ENCODE measurements at places on chromosomes 2 and 18.
A peak's percentile ranks its signal among the peaks of the same experiment; 100 is the strongest.

- no peak for DNase-seq
These were observed 162.2 kb upstream of the BCL2L11 start for GRCh38 chr2:110958346-110959119.

- no peak for DNase-seq
These were observed 35.7 kb downstream of the WDR43 start for GRCh38 chr2:28930205-28930604.

- DNase-seq: no peak
These were observed 219.4 kb upstream of the REV1 start for GRCh38 chr2:99709229-99709628.

- no peak for DNase-seq
These were observed 291.2 kb upstream of the LRP1B start for GRCh38 chr2:142422041-142422440.

DNA sequence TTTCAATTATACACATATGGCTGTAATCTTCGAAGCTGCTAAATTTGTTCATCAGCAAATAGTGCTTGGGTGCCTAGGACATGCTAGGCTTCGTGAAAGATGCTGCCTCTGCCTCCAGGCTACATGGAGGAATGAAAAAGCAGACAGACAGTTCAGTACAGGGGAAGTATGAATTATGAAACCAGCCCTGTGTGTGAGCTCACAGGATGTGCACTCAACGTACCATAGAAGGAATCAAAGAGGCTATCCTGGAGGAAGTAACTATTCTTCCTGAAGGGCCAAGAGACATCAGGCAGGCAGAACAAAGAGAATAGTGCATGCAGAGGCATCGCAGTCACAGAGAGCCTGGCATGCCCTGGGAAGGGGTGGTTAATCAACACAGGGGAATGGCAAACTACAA, 61.4 kb downstream of the DYM start:
- no peak for DNase-seq

- no peak for DNase-seq
These were observed 145.8 kb downstream of the TRIB2 start for GRCh38 chr2:12862541-12862940.

- no peak for DNase-seq
These were observed 126.0 kb downstream of the MEP1B start for GRCh38 chr18:32315881-32316280.

DNA sequence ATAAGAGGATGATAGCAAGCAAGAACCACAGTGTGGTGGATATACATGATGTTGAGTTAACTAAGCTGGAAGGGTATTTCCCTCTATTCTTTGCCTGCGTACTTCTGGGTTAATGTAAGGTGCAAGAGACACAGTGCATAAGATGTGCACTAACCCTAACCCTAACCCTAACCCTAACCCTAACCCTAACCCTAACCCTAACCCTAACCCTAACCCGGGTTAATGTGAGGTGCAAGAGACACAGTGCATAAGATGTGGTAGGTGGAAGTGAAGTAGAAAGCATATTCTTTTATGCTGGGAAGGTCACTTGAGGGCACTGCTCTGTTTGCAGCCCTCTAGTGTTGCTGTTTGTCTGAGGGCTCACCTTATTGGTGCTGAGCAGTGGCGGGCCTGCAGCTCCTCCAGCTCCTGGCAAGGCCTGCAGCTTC, 181.5 kb upstream of the ITGA4 start:
- no peak for DNase-seq

GRCh38 chr2:13005761-13006335, 289.1 kb downstream of the TRIB2 start:
- no peak for DNase-seq

GRCh38 chr2:1758774-1759610, 14.7 kb upstream of the PXDN start:
- DNase-seq: no peak

DNA sequence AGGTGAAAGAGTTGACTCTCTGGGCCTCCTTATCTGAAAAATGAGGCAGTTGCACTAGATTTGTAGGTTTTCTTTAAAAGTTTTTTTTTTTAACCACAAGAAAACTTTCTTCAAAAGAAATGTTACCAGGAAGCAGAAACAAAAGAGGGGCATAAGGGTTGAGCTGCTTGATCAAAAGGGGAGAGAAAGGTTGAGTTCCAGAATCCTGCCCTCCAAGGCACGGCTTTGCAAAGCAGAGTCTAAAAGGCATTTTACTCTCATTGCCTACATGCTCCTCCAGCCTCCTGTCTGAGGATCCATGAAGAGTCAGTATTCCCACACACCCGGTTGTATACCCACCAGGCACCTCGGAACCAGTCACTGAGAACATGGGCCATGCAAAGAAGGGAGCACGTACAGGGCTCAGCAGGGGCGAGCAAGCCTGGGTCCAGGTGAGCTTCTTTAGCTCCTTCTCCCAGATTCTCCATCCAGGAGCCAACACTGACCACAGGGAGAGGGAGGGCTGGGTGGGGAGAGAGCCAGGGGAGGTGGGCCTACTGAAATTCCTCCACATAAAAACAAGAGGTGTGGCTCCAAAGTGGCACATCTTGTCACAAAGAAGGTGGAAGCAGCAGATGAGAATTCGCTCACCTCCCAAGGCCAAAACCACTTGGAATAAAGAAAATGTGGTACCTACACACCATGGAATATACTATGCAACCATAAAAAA, 116.0 kb upstream of the EPC2 start:
- DNase-seq: no peak

DNA sequence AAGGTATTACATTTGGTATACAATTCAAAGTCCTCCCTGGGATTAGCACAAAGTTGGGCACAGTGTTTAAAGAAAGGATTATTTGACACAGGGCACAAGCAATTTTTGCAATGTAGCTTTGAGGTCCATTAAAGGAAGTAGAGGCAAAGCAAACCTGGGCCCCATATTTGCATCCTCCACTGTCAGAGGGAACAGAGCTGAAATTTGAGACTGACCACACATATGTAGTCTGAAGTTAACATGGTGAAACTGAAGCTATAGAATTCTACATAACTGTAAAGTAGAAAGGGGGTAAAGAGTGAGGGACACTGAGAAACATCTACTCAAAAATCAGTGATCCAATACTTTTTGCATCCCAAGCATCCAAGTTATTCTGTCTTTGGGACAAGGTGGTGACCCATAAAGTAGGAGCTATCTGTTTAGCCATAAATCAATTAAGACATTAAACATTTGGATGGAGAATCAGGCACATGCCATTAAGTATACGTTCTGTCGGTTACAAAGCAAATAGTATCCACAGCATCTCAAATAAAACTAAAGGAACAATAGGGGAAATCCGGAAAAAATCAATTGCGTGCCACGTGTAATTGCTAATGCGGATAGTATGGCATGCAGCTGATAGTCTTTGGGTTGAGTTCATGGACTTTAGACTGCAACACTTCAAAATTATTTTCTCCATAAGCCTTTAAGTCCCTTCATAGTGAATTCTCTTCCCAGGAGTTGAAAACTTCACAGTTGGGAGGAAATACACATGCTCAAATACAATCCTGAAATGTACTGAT, 72.6 kb downstream of the PLEKHM3 start:
- DNase-seq: no peak

DNA sequence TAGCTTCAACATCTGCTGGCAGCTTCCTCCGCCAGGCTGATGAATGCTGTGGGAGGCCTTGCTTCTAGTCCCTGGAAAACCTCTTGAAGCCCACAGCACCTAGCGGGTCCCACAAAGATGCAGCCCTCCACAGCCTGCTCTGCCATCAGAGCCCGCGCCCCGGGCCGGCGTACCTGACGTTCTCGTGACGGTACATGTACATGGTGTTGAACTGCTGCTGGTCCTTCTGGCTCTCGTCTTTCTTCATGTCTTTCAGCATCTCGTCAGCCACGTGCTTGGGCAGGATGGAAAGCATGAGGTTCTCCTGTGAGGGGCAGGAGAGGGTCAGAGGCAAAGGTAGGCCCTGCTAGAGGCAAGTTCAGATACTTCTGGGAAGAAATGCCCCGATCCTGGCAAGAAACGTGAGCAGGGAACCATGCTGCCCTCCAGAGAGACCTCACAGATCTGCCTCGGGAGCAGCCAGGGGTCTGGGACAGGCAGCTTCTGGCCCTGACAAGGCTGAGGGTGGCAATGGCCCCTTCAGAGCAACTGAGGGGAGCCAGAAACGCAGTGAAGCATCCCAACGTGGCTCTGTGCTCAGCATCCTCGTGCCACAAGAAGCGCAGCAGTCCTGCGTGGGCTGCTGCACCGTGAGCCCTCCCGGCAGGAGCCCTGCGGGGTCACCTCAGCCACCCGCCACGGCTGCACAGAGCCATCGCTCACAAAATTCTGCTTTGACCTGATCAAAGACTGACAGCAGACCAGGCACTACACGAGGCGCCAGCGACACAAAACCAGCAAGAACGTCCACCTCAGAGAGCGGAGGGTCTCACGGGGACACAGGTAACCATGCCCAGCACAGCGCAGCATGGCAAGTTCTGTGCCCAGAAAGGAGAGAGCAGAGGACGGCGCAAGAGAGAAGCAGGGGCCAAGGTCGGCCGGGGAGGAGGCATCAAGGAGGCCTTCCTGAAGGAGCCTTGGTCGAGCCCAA, 49.1 kb downstream of the CENPO start:
- DNase-seq: no peak

DNA sequence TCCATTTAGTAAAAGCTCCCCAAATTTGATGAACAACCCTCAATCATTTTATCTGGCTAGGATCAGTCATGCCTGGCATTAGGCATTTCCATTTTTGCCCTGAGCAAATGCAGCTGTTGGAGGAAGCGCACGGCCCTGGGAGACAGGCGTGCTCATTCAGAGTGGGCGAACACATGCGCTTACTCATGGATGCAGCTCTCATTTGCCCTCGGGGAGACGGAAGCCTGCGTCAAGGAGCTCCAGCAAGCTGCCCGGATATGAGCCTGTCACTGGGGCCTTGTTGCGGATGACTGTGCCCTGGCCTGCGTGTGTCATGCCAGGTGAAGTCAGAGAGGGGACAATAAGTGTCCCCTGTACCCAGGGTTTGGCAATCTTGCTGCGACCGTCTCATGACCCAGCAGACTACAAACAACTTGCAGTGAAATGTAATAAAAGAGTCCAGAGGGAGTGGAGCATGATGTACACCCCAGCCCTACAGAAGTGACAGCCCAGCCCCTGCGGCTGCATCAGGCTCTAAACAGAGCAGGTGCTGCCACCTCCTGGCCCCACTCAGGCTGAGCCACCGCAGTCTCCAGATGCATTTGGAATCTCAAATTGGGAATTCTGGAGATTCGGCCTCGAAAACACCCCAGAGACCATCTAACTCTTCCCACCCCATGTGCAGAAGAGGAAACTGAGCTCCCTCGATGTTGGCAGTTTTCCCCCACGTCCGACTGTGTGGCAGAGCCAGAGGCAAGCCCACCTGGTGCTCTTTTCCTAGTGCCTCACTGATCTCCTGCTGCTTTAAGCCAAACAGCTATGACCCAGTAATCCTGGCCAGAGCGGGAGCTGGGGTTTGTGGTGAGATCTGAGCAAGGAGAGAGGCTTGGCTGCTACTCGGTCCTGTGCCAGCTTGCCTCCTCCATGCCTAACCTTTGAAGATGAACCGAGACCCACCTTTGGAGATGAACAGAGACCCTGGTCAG, 105.0 kb upstream of the ALK start:
- no peak for DNase-seq

DNA sequence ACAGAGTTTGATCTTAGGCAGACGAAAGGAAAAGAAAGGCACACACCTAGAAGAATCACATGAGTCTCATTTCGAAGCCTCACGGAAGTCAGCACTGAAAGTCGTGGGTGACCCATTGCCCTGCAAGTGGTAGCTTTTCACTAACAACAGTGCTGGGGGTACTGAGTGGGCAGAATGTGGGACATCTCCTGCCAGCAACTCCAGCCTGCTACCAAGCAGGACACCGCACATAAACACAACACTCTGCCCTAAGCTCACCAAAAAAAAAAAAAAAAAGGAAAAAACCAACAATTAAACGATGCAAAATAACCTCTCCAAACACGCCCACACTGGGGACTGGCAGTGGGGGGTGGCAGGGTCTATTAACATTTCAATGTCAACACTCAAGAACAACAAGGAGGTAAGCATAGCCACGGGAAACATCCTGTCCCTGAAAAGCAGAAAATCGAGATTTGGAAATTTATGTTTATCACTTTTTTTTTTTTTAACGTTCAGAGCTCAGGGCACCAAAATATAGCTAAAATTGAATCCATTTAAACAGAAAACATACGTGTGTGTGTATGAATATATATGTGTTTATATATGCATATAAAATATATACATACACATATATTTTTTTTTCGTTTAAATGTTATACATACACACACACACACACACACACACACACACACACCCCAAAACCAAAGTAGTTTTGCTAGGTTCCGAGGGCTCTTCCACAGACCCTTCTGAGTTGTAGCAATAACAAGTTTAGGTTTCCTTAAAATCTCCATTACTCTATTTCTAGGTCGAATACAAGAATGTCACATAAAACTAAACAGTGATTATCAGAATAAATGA, 2.2 kb downstream of the INO80D start:
- no peak for DNase-seq

- DNase-seq: no peak
These were observed 247.0 kb downstream of the DOK6 start for GRCh38 chr18:69647702-69648101.

DNA sequence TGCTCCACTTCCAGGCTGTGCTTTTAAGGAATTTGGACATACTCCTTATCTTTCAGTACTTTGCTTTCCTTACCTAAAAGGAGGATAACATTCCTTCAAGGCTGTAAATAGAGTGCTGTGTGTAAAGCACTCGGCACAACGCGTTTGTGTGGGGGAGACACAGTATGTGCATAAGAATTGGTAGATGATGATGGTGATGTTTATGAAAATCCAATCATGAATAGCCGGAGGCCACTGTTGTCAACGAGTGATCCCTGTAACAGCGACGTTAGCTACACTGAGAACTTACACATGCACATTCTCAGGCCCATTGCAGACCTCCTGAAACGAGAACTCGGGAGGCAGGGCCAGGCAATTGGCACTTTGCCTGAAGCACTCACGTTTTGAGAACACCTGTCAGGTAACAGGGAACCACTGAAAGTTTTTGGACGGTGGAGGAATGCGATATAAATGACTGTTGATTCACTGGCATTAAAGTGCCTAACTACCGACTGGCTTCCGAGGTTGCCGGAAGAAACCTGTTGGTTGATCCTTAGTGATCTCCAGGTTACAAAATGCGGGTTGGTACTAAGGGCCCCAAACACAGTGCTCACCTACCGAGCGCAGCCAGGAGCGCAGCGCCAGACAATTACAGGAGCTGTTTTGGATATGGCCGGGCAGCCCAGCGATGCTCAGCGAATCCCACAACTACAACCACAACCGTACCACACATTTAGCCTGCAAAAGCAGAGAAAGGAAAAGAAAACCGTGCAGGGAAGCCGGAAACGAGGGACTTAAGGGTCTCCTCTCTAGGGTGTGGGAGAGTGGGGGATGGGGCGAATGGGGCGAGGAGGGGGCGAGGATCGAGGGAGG, 1.0 kb upstream of the MAP4K4 start:
- DNase-seq: no peak

- DNase-seq: no peak
These were observed 29.0 kb downstream of the SERPINB5 start for GRCh38 chr18:63505566-63506335.

DNA sequence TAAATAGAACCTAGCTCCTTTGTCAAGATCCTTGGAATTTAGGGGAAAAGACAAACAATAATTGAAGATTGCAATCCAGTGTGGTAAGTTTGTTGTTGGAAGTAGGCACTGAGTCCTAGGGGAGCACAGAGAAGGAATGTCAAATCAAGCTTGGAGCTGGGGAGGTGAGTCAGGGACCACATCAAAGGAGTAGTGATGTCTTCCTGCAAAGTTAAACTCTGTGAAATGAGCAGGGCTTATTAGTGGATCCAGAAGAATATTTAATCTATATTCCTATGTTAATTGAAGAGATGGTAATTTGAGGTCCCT, 41.7 kb upstream of the NABP1 start:
- peak; percentile 67 for DNase-seq
